ENCODE measurements at places on chromosomes 11 and 22. TPM values are rescaled to one million over a fixed set of nuclear protein-coding genes. Genes with fewer than 3 reads are reported as not detected.

OR52I2 gene
- total RNA-seq, result not detected

- no peak for DNase-seq
These were observed 6.0 kb downstream of the KMT2A start for GRCh38 chr11:118442301-118442700.

- DNase-seq, result no peak
These were observed 10.7 kb upstream of the POLDIP3 start for GRCh38 chr22:42625416-42625815.

DNA sequence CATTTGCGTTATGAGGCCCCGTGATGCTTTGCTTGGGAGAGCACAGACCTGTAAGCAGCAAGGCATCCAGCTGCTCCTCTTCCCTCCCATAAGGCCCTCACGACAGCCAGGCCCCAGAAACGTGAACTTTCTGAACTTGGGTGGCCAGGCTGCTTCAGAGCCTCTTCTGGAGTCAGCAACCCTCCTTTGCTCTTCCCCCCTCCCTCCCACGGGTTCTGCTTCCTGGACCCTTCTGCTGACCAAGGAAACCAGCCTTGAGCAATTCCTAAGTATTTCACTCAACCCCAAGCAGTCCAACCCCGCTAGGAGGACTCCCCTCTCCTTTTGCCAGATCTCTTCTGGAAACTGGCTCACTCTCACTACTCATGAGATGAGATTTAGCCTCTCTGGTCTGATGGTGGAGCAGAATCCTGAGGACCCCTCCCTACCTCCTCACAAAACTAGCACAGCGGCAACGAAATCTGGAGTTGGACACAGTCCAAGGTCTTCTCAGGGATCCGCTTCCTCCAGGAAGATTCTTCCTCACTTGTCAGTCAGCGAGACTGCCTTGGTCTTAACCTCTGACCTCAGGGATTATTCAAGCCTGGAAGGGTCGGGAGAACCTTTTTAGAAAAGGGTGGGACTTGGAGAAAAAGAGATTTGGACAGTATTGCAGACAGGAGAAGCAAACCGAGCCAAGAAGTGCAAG is 86.2 kb downstream of the UBASH3B start:
- no peak for DNase-seq

DNA sequence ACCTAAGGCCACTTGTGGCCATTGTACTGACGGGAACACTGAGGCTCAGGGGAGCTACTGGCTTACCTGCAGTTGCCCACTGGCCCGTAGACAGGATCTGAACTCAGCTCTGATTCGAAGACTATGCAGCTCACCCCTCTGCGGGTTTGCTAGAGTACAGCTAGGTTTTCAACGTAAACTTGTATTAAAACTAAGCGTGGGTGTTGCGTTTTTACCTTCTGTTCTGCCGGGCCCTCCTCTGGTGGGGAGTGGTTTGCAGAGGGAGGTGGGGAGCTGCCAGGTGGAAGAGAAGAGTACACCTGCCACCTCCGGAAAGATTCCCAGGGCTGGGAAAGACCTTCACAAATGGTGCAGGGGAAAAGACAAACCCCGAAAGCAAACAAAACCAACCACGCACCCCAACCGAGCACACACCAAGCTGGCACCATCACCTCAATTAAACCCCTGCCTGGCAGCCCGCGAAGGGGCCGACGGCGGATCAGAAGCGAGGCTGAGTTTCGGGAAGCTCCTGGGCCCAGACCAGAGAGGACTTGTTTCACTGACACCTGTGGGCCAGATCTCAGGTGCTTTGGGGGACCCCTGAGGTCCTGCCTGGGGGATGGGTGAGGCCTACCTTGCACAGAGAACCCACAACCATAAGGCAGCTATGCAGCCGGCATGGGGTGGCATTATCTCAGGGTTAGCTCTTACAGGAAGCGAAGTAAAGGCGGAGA is 37.7 kb downstream of the SHISAL1 start:
- DNase-seq, result no peak

- peak; percentile 35 for DNase-seq
These were observed 104.2 kb downstream of the MYO18B start for GRCh38 chr22:25845985-25846745.

DNA sequence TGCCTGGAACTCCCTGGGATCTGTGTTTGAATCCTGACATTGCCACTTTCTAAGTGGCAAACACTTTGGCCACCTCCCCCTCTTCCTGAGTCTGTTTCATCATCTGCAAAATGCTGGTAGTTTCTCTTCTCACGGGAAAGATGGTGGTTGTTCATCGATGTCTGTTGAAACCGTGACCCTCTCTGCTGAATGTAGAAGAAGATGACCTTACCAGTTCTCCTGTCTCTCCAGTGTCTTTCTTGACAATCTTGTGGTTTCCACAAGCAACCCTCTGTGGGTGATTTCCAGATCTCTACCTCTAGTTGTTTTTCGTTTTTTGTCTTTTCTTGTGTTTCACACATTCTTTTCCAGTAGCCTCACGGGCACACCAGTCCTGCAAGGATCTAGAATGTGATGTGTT is 27.5 kb downstream of the ZBTB16 start:
- no peak for DNase-seq

Measured in H1 (cell line).